AG10803 (cell line): ENCODE measurements at places on chromosomes 4 and X.

GRCh38 chr4:165709516-165709915, 163.5 kb upstream of the TLL1 start:
- no peak for DNase-seq

DNA sequence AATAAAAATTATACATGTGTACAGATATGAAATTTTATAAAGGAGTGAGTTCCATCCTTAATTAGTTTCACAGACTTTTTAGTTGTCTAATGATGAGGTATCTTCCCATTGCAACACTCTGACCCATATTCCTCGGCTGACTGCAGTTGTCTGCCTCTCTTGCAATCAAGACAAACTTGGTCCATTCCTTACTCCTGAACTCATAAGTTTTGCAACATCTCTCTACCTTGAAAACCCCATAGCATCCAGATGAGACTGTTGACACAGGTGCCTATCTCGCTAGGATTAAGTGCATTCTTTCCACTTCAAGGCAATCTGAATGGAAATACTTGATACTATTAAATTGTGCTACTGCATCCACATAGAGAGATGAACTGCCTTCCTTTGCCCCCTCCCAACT, 2.3 kb downstream of the XKRX start:
- no peak for DNase-seq

- no peak for DNase-seq
Measured at GRCh38 chrX:132483488-132483887, 5.3 kb downstream of the MBNL3 start.

DNA sequence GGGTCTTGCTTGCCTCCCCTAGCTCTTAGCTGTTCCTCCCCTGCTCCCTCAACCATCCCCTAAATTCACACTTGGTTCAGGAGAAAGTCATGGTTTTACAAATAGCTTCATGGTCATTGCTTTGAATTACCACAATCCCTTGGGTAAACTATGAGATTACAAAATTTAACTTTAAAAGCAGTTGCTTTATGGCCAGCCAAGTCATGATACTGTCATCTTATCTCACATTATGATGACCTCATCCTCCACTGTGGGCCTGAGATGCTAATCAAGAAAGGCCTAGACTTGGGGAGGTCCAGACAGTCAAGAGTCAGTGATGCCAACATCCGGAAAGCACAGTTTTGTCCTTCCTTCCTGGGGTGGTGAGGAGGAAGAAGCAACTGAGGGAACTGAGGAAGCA, 10.5 kb upstream of the FGF16 start:
- DNase-seq = no peak

- DNase-seq = peak; percentile 46
Measured at GRCh38 chr4:1300466-1301455, 11.1 kb downstream of the MAEA start.

DNA sequence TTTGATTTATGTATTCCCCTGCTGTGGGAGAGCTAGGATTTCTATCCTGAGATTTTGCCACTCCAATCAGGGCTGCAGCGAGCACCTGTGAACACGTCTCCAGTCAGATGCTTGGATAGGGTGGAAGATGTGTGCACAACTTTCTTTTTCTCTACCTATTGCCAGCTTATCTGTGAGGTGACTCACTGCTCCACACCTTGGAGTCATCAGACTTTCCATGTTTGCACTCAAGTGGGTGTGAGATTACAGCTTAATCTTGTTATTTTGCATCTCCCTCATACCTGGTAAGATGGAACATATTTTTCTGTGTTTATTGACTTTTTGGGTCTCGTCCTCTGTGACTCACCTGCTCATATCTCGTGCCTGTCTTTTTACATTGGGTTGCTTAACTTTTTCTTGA, 32.2 kb downstream of the PSAPL1 start:
- no peak for DNase-seq

DNA sequence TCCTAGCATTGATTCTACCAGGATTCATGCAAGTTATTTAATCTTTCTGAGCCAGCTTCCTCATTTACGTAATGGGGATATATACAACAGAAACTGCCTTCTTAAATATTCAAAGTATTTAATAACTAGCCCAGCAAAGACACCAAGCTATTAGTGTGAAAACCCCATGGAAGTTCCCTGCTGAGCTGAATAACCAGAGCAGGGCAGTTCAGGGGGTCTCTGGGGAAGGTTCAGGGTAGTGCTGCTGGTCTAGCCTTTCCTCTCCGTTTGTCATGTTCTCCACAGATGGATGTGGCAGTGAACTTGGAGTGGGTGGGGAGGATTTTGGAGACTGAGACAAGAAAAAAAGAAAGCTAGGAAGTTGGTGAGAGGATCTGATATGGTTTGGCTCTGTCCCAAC, 240.8 kb upstream of the TAPT1 start:
- no peak for DNase-seq

DNA sequence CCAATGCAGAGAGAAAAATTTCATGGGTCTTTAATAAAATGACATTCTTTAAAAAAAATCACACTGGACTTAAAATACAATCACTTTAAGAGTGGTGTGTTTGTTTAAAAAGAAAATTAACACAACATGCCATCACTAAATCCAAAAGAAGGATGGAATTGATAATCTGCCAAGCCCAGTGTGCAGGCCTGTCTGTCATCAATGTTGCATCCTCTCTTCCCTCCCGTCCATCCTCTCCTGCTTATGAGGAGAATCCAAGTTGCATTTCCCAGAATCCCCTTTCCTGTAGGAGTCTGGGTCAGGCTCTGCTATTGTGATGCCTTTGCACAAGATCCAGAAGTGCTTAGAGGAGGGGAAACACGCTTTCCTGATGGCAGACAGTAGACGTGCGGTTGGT, 169.4 kb downstream of the MID1 start:
- DNase-seq = no peak

DNA sequence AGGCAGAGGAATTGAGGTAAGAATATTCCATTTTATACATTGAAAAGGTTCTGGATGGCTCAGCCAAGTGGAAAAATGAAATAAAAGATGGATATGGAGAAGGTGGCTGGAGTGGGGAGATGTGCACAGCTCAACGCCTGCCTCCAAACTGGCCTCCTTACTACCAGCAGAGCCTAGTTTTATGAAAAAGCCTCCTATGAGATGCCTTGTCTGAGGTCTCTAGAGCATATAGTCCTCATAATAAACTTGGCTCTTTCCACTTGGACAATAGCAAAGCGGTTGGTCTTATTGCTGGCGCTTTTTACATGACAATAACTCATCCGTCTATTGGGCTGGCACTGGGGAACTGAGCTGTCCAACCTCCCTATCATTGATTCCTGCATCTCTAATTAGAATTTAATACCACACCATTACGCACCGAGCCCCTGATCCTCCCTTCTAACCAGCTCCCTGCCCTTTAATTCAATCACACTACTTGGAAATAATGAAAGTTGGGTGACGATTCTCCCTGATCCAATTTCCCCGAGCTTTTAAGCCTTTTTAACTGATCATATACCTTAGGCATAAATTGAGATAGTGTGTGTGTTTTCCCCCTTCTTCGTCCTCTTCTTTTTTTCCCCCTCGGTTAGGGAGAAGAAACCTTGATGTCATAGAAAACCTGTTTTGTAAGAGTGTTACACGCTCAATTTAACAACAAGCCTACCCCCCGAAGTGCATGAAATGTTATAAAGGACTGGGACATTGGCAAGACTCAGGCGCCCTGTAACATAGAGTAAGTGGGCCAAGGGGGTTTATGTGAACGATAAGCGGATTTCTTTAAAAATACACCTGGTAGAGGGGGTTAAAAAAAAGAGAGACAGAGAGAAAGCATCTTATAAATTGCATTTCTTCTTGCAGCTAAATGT, at the start of gene PHOX2B:
Gene PHOX2B, minus strand, starts transcription at position 155 of the 905 bp plus-strand sequence. Its CDS starts 115 bp downstream, at position 40.
- no peak for DNase-seq

- DNase-seq = peak; percentile 90
Measured at GRCh38 chr4:7375427-7375826, 59.3 kb downstream of the PSAPL1 start.

DNA sequence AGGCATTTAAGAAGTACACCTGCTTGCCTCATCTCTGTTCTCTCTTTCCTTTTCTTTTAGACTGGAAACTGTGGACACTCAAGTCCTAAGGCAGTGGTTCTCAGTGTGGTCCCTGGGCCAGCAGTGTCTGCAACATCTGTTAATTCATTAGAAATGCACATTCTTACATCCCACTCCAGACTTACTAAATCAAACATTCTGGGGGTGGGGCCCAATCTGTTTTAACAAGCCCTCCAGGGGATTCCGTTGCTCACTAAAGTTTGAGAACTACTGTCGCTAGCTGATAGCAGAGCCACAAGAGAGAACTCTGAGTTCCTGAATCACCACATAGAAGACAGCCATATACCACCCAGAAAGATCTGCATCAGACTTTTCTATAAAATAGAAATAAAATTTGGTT, 430.6 kb downstream of the BCOR start:
- DNase-seq = peak; percentile 42

GRCh38 chr4:90001023-90001422, 106.4 kb downstream of the MMRN1 start:
- no peak for DNase-seq

- no peak for DNase-seq
Measured at GRCh38 chr4:39043058-39043860, 11.1 kb upstream of the TMEM156 start.

GRCh38 chr4:119858176-119858575, 208.5 kb downstream of the MAD2L1 start:
- no peak for DNase-seq

DNA sequence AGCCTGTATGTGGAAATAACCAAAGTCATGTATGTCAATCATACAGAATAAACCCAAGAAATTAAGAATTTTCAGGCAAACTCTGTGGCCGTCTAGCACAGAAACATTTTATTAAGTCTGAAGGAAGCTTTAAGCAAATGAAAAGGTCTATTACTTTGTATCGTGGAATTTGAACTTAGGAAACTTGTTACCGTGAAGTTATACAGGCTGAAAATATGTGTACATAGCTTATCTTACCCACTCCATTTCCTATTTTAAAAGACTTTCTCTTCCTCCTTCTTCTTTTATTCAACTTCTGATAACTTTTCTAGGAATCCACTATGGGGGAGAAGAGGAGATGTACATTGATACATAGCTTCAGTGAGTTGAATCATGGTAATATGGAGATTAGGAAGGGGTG, 108.3 kb downstream of the AGTR2 start:
- no peak for DNase-seq

GRCh38 chr4:108080747-108081146, 88.0 kb downstream of the LEF1 start:
- no peak for DNase-seq

DNA sequence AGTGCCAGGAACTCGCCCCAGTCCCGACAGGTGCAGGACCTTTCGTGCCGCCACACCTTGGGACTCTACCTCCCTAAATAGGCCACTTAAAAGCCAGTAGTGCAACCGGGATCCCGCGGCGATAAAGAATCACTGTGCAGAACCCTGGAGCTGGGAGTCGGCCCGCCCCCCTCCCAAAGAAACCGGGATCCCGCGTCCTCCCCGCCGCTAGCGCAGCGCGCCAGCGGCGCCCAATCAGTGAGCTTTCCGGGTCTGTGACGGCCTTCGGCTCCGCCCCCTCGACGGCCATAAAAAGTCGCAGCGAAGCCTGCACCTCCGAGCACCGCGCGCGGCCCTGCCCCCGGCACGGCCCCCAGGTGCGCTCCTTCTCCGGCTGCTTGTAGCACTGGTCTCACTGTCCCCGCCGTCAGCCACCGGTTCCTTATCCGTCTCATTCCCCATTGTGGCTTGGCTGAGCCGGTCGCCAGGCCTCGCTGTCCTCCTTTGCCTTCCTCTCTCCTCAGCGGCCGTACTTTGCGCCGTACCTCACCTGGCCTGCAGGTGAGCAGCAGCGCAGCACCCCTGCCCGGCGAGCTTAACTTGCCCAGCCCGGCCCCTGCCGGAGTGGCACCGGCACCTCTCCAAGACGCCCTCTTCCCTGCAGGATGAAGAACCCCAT, at the start of gene LRAT:
Gene LRAT, plus strand, starts transcription at position 318 of the 658 bp plus-strand sequence. Its CDS starts 327 bp downstream, at position 645.
- DNase-seq = no peak

DNA sequence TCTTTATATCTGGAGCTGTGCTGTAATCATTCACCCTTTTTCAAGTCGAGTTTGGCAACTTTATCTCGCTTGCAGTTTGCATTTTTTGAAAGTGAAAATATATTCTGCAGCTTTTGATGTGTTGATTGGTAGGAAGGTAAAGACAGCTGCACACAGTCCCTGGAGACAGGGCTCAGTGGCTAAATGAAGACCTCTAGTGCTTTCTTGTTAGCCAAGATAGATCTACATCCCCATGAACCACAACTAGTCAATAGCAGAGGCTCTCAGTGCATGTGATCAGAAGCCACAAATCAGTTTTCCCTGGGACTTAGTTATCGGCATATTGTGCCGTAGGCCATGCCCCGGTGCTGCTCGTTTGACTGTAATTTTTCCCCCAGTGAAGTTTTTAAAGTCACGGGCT, 587.7 kb upstream of the PITX2 start:
- DNase-seq = no peak

DNA sequence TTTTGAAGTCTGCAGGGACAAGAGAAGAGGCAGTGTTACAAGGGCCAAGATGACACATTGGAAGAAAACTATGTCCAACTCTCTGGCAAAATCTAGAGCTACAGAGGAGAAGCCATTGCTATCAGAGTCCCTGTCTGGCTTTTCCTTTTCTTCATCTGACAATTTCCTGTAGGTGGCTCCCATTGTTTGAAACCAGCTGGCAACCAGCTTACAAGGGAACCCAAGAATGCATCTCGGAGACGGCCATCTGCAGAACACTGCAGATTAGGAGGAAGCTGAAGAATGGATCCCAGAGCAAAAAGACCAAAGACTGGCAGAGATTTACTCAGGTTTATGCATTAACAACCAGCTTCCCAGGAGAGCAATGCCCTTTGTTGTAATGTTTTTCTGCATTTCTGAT, 216.2 kb upstream of the CTSO start:
- peak; percentile 27 for DNase-seq

DNA sequence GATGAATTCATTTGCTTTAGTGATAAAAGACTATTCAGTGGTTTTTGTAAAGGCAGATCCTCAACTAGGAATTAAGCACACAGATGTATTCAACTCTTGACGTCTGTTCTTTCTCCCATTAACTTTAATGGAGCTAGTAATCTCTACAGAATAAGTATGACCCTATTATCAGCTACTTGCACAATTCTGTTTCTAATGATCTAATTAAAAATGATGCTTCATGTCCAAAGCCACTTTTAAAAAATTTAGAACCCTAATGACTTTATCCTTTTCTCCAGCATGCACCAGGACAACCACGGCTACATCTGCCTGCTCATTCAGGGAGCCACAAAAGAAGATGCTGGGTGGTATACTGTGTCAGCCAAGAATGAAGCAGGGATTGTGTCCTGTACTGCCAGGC, 85.4 kb downstream of the CBR4 start:
- DNase-seq = no peak
